Bronchus fibroblast of lung (primary cell): ENCODE measurements at places on chromosomes 7 and 10. TPM values are rescaled to one million over a fixed set of nuclear protein-coding genes. Genes with fewer than 3 reads are reported as not detected.

Gene ANKRD30A
- not detected in 2 replicates for total RNA-seq

Gene PODXL
- 0.15 and 0.17 TPM in 2 replicates for total RNA-seq

Gene LIPM
- total RNA-seq, result not detected in 2 replicates

Gene CLIP2
- total RNA-seq, result 27.6 and 28.4 TPM in 2 replicates

Gene SAMD9
- total RNA-seq, result 2.7 and 3.5 TPM in 2 replicates

Gene UNC5B
- total RNA-seq, result 15.2 and 17.1 TPM in 2 replicates

Gene ADIRF
- total RNA-seq, result 18.7 and 21.7 TPM in 2 replicates

Gene GOLGA7B
- under 0.01 TPM in 1 of 2 replicates, not detected in the other for total RNA-seq

Gene EVX1
- total RNA-seq, result not detected in 2 replicates
